Stimulated activated CD8-positive, alpha-beta memory T cell treated with anti-CD3 and anti-CD28 coated beads, Interleukin-7, amount 100 ng/mL, for 48 hours (primary cell): ENCODE measurements at places on chromosomes 1 and 21.

DNA sequence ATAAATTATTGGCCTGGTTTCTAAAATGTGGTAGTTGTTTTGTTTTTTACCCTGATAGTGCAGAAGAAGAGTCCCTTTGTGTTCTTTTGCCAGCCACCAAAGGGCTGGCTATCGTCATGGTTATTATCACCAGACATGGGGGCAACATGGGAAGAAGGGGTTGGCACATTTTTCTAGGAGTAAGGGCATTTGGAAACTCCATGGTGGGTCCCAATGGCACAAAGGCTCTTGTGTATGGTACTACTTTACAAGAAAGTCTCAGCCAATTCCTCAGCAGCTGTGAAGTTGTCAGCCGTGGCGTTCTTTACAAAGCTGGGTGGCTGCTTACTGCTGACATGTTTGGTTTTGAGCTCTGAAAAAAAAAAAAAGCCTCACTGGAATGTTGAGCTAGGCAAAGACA lies 330.4 kb upstream of the ESRRG start:
- DNase-seq: no peak

GRCh38 chr1:85289848-85290335 lies 13.5 kb upstream of the BCL10 start:
- DNase-seq: no peak

DNA sequence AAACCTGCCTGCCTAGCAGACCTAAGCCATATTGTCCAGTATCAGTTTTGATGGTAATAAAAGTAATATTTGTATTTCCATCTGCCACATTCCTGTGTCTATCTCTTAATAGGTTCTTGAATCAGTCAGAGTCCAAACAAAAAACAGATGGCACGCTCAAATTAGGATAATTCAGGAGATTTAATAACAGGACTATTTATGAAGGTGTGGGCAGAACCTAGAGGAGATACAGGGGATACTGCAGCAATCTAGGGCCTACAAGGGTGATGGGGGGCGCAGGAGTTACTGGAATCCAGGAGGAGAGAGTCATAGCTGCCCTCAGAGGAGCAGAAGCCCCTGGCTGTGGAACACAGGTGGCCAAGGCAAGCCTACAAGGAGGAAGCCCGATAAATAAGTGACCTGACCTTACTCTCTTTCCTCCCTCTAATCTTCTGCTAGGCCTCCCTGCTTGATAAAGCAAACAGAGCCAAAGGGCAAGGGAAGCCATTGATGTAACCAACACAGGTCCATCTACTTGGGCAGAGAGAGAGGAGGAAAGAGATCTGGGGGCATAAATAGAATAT lies 11.9 kb upstream of the HYI start:
- no peak for DNase-seq

DNA sequence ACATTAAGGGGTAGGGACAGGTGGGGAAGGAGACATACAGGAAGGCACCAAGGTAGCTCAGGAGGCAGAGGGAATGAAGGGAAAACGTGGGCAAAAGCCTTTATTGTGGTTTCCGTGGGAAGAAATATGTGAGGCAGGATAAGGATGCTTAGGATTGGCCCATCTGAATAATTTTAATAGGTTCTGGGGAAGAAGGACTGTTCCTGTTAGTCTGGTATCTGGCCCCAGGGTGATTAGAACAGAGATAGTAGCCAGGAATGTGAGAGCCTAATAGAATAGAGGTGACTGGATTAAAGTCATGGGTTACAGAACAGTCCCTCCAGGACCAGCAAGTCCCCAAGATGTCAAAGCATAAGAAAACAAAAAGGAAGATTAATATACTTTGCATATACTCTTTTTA lies 545.2 kb upstream of the CAMK1G start:
- DNase-seq: no peak

DNA sequence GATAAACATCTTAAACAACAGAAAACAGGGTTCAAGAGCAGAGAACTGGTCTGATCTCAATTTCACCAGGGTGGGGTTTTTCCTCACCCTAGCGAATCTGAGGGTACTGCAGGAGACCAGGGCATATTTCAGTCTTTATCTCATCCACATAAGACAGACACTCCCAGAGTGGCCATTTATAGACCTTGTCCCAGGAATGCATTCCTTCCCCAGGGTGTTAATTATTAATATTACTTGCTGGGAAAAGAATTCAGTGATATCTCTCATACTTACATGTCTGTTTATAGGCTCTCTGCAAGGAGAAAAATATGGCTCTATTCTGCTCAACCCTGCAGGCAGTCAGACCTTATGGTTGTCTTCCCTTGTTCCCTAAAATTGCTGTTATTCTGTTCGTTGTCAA lies 84.1 kb downstream of the LYPLAL1 start:
- no peak for DNase-seq

GRCh38 chr1:85621430-85621829 lies 40.9 kb downstream of the CCN1 start:
- no peak for DNase-seq

DNA sequence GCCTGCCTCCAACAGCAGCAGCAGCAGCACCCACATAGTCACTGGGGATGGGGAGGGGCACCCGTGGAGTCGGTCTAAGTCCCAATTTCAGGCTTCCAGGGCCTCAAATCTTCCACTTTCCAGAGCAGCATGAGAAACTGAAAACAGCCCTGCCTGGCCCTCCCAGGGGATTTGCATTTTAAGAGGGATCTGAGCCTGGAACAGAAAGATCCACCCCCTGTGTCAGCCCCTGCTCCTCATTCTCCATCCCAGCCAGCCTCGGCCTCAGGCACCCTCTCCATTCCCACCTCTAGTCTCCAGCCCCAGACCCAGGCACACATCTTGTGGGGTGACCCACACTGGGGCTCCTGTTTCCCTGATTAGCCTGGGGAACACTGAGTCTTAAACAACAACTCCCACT lies 51.8 kb downstream of the FBXO2 start:
- DNase-seq: no peak

DNA sequence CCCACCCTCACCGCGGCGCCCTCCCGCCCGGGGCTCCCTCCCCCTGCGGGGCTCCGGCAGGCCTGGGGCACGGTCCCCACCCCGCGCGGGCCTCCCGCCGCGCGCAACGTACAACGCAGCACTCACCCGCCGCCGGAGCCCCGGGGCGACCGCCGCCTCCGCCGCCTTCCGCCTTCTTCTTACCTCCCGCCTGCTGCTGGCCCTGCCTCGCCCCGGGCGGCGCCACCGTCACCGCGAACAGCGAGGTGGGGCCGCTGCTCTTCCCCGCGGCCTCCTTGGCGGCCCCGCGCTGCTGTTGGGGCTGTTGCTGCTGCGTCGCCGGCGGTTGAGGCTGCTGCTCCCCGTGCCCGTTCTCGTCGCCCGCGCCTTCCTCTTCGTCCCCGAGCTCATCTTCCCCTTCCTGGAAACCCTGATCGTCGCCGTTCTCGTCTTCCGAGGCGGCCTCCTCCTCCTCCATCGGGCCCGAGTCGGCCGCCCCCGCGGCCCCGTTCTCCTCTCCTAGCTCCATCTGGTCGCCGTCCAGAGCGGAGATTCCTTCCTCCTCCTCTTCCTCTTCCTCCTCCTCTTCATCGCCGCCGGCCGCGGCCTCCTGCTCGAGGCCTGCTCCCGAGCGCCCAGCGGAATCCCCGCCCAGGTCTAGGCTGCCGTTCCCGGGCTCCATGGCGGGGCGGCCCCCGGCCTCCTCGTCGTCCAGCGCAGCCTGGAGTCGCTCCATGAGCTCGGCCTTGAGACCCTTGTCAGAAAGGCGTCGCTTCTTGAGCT lies 671 bp downstream of the HNRNPU start:
- no peak for DNase-seq

GRCh38 chr1:4177425-4178150 lies 277.5 kb upstream of the C1orf174 start:
- no peak for DNase-seq

GRCh38 chr1:114238053-114238452 lies 84.4 kb upstream of the SYT6 start:
- no peak for DNase-seq

GRCh38 chr1:42944246-42944928 lies 14.3 kb downstream of the SLC2A1 start:
- DNase-seq: no peak

GRCh38 chr1:113859478-113860175 lies 11.9 kb downstream of the PTPN22 start:
- DNase-seq: no peak

DNA sequence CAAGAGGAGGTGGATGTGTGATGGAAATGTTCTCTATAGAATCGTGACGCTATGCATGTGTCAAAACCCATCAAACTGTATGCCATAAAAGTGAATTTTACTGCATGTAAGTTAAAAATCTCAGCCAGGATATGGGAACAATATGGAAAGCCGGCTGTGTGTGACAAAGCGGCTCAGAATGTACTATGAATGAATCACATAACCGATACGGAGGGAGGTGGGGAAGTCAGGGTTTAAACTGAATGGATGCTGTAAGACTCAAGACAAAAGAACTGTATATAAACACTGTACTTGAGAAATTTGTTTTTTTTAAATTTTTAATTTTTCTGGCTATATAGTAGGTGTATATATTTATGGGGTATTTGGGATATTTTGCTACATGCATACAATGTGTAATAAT lies 111.6 kb upstream of the PDE4B start:
- DNase-seq: no peak

- DNase-seq: no peak
These were observed 85.4 kb downstream of the TBX15 start for GRCh38 chr1:118902711-118903191.

DNA sequence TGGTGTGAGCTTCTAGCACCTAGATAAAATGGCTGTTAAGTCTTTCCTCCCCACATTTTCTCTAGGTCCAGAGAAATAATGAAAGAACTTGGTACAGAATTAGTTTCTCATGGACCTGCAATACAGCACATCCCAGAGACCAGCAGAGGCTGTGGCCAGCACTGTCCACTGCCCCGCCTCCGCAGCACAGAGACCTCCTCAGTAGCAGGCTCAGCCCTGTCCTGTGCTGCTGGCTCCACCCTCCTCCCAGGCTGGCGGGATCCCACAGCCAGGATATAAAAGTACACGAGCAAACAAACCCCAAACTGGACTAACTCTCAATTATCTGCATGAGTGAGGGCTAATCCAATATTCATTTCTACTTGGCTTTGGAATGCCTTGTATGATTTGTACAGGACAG lies 401.5 kb downstream of the RPS6KC1 start:
- no peak for DNase-seq

- no peak for DNase-seq
These were observed 38.7 kb downstream of the AZIN2 start for GRCh38 chr1:33119532-33120217.

- no peak for DNase-seq
These were observed 8.2 kb upstream of the EFHD2 start for GRCh38 chr1:15401391-15402055.

- DNase-seq: no peak
These were observed 85.6 kb downstream of the GREM2 start for GRCh38 chr1:240526312-240526711.

DNA sequence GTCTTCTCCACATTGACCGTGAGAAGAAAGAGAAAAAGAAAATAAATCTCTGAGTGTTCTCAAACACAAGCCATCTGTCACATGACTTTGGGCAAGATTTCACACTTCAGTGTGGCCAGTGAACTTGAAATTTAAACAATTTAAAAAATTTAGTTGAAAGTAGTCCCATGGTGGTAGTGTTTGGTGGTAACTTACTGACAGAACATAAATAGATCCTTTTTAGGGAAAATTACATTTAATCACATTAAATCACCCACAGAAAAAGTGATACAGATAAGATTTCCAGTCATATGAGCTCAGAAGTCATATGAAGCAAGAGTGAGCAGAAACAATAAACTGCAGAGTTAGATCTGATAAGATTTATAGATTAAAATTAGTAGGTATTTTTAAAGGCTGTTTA lies 31.9 kb upstream of the SGIP1 start:
- no peak for DNase-seq

DNA sequence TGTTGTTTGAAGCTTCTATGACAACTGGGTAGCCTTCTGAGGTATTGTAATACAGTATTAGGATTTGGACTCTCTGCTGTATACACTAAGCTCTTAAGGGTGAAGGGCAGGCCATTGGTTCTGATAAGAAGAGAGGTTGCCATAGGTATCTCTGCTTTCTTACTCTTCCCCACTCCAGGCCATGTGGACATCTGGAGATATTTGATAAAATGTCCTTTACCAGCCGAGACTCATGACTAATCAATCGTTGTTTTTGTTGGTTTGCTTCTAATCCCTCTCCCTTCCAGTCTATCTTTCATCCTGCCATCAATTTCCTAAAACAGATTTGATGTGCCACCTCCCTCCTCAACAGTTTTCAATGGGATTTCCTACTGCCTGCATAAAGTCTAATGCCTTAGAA lies 64.6 kb upstream of the WDR26 start:
- no peak for DNase-seq

DNA sequence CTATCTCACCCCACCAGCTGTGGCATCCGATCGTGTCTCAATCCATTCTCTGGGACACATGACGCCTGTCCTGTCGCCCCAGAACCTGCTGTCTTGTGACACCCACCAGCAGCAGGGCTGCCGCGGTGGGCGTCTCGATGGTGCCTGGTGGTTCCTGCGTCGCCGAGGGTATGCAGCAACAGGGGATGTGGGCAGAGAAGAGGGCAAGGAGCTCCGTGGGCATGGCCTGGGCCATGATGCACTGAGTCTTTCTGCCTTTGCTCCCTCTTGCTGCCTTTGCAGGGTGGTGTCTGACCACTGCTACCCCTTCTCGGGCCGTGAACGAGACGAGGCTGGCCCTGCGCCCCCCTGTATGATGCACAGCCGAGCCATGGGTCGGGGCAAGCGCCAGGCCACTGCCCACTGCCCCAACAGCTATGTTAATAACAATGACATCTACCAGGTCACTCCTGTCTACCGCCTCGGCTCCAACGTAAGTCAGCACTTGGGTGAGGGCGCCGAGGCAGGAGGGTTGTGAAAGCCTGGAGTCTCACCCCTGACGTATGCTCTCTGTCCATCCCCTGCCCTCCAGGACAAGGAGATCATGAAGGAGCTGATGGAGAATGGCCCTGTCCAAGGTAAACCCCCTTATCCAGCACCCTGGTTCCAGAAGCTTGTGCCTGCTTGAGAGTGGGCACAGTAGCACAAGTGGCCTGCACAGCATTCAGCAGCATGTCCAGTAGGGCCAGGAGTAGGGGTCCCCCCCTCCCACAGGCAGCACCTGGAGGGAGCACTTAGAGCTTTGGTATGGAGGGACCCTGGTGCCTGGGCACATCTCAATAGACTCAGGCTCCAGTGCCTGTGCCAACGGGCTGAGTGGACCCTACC lies 8.8 kb downstream of the TINAGL1 start:
- DNase-seq: no peak

DNA sequence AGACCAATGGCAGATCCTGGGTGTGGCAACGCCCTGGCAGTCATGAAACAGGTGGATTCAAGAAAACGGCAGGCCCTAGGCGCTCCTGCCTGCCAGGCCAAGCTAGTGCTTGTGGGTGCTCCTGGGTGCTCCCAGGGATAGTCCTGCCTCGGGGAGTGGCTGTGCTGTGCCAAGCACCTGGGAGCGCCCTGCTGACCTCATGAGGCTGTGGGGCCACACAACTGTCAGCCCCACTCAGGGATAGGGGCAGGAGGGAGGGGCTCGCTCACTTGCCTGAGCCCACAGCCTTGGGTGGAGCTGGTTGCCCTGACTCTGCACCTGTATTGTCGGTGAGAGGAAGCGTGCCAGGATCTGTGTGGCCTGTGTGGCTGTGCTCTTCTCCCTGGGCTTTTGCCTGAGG lies 9.4 kb downstream of the SNAP47 start:
- no peak for DNase-seq
